MM.1S (cell line): ENCODE measurements at places on chromosomes 1 and 21.

DNA sequence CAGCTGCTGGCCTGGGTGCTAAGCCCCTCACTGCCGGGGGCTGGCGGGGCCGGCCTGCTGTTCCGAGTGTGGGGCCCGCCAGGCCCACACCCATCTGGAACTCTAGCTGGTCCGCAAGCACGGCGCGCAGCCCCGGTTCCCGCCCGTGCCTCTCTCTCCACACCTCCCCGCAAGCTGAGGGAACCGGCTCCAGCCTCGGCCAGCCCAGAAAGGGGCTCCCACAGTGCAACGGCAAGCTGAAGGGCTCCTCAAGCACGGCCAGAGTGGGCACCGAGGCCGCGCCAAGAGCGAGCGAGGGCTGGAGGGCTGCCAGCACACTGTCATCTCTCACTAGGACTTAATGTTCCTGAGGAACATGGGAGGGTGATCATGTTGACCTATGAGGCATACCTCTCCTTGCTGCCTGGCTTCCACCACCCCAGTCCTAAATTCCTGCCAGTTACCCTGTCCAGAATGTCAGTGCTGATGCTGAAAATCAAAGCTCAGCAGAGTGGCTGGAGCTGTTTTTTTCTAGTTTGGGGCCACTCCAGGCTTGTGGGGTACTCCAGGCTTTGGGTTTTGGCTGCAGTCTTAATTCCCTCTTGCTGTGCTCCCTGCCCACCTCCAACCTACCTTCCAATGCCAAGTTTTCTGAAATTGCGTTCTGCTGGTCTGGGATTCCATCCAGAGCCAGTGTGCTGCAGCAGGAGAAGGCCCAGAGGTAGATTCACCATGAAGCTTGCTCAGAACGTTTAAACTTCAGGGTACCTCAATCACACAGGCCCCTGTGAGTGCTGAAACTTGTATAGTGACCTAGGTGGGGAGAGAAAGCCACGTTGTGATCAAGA is 44.2 kb upstream of the LPGAT1 start:
- H3K27me3 ChIP-seq, result no peaks in the 10 kb centered on the region
- no peak overlapping the region for H3K4me3 ChIP-seq
- DNase-seq, result no peak
- H3K27ac ChIP-seq, result no peak overlapping the region

- DNase-seq, result no peak
- no peaks in the 10 kb centered on the region for H3K4me1 ChIP-seq
- no peak overlapping the region for H3K4me3 ChIP-seq
- H3K27me3 ChIP-seq, result no peaks in the 10 kb centered on the region
- no peaks in the 10 kb centered on the region for H3K36me3 ChIP-seq
Measured at GRCh38 chr21:30962013-30962412, 76.3 kb downstream of the KRTAP19-8 start.

- no peak overlapping the region for H3K27ac ChIP-seq
- no peak for DNase-seq
- no peaks in the 10 kb centered on the region for H3K4me1 ChIP-seq
- no peak overlapping the region for H3K4me3 ChIP-seq
Measured at GRCh38 chr1:113375878-113376277, 14.4 kb upstream of the MAGI3 start.

DNA sequence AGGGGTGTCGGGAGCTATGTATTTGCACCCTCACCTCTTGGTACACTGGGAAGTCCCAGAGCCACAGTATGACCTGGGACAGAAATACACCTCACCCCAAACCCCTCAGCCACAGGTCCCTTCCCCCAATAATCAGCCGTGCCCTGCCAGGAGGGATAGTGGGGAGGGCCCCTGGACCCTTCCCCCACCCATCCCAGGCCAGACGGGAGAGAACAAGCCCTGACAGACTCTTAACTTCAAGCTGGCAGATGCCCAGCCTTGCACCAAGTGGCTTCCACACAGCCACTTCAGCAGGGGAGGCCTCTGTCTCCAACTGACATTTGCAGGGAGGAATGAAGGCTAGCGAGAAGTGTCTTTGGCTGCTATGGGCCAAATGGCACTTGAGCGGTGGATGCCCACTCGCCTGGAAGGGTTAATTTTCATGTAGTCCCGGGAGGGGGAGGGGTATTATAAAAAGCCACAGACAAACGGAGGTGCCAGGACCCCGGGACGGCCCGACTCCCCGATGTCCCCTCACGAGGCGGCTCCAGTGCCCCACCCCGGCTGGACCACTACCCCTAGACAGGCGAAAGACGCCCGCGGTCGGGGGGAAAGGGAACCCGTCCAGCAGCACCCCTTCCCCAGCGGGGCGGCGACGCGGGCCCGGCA is 495 bp downstream of the SYNC start:
- no peak overlapping the region for H3K4me3 ChIP-seq
- H3K4me1 ChIP-seq, result no peaks in the 10 kb centered on the region
- no peak overlapping the region for H3K27ac ChIP-seq

DNA sequence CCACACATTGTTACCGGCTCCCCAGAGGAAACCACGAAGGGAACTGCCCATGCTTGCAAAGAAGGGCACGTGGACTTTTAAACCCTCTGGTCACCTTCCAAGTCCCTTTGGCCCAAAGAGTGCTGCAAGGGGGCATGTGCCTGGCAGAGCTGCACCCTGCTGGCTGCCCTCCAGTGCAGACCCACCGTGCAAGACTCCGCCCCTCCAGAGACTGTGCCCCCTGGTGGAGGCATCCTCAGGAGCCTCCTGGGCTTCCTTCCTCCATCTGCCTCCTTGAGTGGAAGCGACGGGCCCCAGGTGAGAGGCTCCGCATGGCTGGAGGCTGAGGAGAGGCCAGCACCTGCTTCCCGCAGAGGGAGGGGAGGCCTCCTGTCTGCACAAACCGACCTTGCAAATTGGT is 100.6 kb downstream of the CRYAA start:
- peaks cover 26% of the 10 kb centered on the region for H3K27me3 ChIP-seq
- no peak overlapping the region for H3K27ac ChIP-seq
- DNase-seq, result no peak
- H3K4me1 ChIP-seq, result no peaks in the 10 kb centered on the region

DNA sequence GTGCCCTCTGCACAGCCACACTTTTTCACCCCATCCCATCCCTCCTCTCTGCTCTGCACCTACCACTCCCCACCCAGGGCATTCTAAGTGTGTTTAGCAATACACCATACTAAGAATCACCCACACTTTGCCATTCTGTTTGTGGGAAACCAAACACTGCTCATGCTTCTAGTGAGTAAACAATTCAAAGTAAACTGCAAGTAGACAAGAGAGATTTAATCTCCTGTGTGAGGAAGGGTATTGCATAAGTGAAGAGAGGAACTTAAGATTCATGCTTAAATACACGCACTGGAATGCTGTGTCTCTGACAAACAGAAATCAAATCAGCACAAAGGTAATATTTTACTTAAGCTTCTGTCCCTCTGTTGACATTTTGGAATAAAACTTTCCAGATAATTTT is 4.8 kb upstream of the EDARADD start:
- no peak overlapping the region for H3K27ac ChIP-seq
- no peaks in the 10 kb centered on the region for H3K4me1 ChIP-seq
- DNase-seq, result no peak
- H3K36me3 ChIP-seq, result no peaks in the 10 kb centered on the region
